NCI-H1694 treated with DMSO at 0.1 percent for 48 hours (cell line): ENCODE measurements at places on chromosomes 1 and 21.

DNA sequence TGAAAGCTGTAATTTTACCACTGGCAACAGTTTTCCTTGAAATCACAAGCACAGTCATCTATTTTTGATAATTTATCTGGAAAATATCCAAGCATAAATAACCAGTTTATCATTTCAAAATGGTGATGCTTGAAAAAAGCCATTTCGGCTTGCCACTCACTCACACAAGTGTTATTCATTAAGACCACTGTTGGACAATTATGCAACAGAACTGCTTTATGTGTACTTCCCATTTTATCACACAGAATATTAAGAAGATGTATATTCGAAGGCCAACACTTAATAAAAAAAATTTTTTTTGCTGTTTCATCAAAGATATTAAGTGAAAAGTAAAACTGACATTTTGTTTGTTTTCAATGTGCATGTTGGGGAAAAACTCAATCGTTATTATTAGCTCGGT, 62.3 kb downstream of the EIF4G3 start:
- DNase-seq, result no peak

DNA sequence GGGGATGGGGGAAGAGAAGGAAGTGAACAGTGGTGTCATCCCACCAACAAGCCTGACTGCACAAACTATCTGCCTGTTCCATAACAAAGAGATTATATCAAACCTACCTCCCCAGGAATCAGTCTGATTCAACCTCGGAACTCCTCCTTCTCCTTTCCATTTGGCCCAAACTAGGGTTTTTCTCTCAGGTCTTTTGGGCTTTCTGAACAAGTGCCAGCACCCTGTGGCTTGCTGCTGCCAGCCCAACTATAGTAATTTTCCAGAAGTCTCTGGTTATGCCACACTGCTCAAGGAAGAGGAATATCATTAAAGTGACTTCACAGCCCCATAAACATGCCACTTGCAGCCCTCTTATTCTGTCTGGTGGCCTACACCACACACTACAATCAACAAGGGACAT, 70.5 kb downstream of the RGS7 start:
- DNase-seq, result no peak

- DNase-seq, result peak; percentile 64
Measured at GRCh38 chr1:18875107-18875795, 15.8 kb upstream of the TAS1R2 start.

DNA sequence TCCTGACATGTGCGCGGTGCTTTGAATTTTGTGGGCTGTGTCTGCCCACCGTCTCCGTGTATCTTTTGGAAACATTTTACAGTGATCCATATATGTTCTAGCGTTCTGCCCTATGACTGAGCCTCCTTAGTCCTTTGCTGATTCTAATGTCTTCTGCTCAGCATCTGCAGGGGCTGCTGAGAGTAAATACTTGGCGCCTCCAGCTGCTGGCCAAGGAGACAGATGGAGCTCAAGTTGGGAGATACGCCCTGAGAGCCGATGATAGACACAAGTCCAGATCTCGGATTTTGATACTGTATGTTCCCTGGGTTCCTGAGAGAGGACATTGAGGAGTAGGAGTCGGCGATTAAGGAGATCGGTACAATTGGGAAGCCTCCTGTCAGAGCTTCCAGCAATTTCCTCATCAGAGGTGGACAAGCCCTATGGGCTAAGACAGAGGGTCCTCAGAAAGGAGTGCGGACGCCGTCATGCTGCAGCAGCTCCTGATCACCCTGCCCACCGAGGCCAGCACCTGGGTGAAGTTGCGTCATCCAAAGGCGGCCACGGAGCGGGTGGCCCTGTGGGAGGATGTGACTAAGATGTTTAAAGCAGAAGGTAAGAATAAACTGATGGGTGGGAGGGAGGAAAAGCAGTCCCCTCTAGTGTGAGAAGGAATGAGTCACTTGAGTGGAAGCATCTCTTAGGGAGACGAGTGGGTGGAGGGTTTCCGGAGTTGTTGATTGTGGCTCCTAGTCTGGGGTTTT, 390 bp downstream of the ZFP69B start:
- DNase-seq, result peak; percentile 51

DNA sequence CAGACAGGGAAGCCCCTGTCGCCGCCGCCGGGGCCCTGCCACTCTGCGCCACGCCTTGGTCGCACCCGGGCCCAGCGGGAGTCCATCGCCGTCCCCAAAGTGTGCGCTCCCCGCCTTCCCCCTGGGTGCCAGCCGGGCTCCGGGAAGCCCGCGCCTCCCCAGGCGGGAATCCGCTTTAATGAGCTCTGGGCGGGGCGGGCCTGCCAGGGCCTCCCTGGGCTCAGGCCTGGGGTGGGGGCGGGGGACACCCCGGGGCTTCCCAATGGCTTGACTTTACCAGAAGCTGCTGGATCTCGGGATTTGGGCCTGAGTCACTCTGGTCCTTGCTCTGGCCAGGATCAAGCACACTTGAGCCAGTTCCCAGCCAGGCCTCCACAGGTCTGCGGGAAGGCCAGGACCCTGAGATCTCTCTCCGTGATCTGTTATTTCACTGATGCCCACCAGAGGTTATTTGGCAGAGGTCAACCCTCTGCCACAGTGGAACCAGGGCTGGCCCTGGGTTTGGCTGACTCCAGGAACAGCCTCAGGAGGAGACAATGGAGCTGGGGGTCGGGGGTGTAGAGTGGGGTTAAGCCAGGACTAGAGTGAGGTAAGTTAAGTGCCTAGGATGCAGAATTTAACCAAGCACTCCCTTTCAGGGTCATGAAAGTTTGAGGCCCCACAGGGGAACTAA, 178.4 kb upstream of the EDN2 start:
- DNase-seq, result no peak

DNA sequence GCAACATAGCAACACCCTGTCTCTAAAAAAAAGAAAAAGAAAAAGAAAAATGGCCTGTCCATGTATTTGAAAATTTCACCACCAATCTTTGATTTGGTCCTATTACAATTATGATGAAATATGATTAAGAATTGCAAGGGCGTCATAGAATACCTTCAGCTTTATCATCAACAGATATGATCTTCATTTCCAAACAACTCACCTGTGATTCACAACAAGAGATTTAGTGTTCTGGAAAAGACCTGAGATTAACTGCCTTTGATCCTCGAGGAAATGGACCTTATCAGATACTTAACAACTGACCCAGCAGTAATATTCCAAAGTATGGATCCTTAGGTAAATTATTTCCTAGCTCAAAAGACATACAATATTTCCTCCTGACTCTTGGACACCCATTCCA, 3.5 kb upstream of the GSTM4 start:
- DNase-seq, result no peak
